ENCODE measurements at places on chromosomes 13 and 19.
A peak's percentile ranks its signal among the peaks of the same experiment; 100 is the strongest.

- no peak for DNase-seq
Measured at GRCh38 chr13:26977541-26977940, 194.1 kb downstream of the USP12 start.

- peak; percentile 96 for DNase-seq
Measured at GRCh38 chr19:46713781-46714443, 3.0 kb downstream of the PRKD2 start.

- DNase-seq = no peak
Measured at GRCh38 chr13:113545455-113545930, 39.1 kb upstream of the TFDP1 start.

DNA sequence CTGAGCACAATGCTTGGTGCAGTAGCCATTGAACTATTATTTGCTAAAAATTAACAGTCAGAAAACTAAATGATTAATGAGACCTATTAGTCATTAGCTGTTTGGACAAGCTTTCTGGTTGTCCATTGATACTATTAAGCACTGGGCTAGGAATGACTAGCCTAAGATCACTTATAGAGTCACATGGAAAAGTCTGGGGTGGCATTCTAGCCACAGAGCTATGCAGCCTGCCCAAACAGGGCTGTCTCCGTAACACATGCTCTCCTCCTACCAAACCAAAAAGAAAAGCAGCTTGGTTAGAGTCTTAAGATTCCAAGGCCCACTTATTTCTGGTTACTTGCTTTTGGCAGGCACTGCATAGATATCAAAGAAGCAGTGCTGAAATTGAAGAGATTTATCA is 193.5 kb upstream of the NBEA start:
- DNase-seq = no peak

GRCh38 chr19:16590876-16591802 is 18.9 kb upstream of the SLC35E1 start:
- DNase-seq = no peak

DNA sequence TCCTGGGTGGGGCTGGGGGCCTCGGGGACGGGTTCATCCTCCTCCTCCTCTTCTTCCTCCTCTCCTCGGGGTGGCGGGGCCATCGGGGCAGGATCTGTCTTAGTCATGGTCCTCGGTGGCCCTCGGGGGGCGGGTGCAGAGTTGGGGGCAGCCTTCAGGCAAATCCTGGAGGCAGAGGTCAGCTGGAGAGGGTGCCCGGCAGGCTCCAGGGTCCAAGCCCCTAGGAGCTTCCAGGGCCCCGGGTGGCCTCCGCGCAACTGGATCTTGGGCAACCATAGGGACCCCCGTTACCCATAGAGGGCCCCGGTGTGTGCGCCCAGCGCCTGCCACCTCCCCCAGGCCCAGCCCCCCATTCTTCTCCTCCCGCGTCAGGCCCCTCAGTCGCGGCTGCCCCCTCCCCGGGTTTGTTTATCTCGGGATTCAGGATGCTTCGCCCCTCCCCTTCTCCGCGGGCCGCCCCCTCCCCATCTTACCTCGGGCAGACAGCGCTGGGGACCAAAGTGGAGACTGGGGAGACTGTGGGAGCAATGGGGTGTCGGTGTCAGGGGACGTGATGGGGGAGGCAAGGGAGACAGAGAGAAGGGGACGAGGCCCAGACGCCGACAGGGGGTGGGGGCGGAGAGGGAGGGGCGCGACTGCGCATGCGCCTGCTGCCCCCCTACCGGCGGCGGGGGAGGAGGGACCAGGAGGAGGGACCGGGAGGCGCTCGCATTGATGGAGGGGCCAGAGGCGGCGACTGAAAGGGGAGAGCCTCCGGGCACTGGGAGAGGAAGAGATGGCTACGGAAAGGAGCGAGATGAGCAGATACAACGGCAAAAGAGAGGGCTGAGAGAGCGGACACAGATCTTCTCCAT is at the start of gene CLIP3:
Gene CLIP3, minus strand, starts transcription at position 623 of the 854 bp plus-strand sequence. Its CDS starts 516 bp downstream, at position 107.
- no peak for DNase-seq

DNA sequence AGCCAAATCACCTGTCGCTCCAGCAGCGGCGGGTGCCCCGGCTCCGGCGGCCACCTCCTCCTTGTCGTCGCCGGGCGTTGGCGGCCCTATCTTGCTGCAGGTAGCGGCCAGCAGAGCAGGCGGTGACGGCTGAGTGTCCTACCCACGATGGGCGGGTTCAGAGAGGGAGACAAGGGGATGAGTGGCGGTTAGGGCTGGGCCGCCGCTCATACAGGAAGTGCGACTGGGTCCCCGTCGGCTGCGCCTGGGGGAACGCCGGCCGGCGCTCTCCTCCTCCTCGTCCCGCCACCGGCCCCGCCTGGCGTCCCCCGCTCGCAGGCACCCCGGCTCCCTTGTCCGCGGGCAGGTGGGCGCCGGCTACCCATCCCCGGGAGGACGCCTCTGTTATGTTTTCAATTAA is 1692.0 kb downstream of the SLITRK5 start:
- no peak for DNase-seq

DNA sequence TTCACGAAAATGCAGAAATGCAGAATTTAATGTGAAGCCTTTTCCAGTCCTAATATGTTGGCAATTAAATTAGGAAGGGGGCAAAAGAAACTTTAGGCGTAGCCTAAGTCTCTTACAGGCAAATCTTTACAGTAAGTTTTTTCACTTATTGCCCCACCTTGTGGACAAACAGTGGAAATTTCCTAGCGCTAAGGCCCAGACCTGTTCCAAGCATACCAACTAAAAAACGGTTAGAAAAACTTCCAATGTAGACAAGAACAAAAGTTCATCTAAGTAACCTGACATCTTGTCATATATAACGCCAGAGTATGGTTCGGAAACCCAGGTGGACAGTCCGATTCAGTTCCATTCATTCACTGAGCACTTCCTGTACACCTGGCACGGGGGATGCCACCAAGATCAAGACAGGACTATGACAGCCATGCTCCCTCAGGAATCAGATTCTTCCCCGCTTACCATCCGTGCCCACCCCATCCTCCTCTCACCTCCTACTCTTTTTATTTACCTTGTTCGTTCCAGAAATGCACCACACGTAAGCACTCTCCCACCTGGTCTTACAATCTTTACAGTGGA is 4.9 kb downstream of the ZAR1L start:
- DNase-seq = peak; percentile 54

DNA sequence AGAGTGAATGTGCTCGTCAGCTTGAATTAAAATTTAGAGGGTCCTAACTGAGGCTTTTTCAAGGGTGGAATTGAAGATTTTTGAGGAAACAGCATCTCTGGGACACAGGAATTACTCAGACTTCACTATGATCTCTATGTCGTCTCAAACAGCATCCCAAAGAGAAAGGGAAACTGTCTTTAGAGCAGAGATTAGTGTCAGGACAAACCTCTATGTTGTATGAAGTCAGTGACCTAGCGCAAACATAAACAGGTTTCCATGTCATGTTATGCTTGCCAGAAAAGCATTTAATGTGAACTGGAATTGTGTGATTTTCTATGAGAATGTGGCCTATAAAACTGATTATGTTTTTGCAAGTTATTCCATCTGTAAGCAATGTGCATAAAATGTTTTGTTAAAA is 573.7 kb downstream of the GPC6 start:
- DNase-seq = no peak

- DNase-seq = no peak
Measured at GRCh38 chr13:84737661-84738060, 855.4 kb upstream of the SLITRK1 start.

GRCh38 chr19:16258440-16258903 is 60.8 kb downstream of the AP1M1 start:
- DNase-seq = peak; percentile 46

- no peak for DNase-seq
Measured at GRCh38 chr13:45587897-45588296, 27.6 kb downstream of the ERICH6B start.

- DNase-seq = no peak
Measured at GRCh38 chr13:103698000-103698399, 631.8 kb upstream of the SLC10A2 start.

DNA sequence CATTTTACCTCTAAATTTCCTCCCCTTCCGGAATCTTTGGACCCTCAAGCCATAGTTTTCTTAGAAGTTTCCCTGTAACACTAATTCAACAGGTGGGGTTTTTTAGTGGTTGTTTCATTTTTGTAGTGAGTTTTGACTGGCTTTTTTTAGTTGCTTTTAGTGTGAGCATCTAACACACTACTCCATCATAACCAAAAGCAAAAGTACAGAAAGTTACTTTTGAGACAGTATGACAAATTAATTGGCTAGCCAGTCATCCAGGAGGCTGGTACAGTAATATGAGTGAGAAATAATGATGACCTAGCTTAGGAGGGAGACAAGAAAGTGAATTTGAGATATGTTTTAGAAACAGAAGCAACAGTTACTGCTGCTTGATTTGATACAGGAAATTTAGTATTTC is 71.5 kb downstream of the DNAJC15 start:
- DNase-seq = no peak

GRCh38 chr19:32067685-32068084 is 277.7 kb upstream of the ZNF507 start:
- no peak for DNase-seq

- no peak for DNase-seq
Measured at GRCh38 chr13:53494406-53494805, 465.8 kb downstream of the OLFM4 start.

GRCh38 chr13:39910041-39910440 is 254.6 kb downstream of the COG6 start:
- no peak for DNase-seq

DNA sequence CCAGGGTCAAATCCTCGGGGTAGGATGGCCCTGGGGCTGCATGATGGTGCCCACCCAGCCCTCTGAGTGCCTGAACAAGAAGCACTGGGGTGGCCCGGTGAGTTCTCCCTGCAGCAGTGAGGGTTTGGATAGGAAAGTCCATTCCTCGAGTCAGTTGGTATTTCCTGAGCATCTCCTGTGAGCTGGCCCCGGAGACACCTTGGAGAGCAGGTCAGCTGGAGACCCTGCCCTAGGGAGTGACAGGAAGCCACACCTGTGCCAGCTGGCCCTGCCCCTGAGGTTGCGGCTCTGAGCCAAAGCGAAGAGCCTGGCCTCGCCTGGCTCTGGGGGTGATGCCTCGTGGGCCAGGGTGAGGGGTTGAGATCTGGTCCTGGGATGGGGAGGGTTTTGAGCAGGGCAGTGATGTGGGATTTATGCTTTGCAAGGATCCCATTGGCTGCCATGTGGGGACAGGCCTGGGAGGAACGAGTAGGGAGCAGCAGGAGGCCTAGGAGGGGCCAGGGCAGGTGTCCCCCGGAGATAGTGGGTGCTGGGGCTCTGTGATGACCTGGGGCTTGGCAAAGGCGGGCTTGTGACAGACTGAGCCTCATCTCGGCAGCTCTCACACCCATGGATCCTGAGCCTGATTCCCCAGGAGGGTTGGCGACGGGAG is 16.0 kb downstream of the CRTC1 start:
- DNase-seq = no peak

DNA sequence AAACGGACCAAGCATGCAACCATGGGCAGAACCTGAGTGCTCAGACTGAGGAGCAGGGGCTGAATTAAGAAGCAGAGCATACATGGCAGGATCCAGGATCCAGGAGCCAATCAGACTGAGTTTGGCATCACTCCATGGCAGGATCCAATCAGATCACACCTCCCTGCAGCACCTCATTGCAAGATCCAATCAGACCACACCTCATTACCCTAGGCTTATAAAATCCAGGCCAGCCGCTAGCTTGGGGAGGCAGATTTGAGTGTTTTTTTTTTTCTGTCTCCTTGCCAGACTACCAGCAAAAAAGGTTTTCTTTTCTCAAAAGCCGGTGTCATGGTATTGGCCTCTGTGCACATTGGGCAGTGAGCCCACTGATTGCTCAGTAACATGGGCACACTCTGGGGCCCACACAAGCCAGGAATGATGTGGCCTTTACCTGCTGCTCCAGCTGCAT is 127.9 kb upstream of the GJB6 start:
- DNase-seq = no peak

DNA sequence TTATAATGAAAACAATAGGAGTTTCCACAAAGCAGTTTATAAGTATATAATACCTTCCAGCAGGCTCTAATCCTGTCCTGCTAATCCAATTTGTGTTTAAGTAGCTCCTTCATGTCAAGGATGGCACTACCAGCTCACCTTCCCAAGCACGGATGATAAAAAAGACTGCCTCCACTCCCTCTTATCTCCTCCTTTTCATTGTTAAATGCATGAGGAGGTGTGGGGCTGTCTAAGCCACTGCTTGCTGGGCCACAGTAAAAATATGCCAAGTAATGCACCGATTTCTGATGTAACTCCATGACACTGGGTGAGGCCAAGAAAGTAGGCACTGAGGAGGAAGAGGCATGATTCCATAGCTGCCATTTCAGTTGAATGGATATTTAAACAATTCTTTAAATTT is 193.1 kb downstream of the ZIC5 start:
- no peak for DNase-seq

- no peak for DNase-seq
Measured at GRCh38 chr13:99867535-99868257, 103.9 kb downstream of the ZIC5 start.

GRCh38 chr13:66339214-66339613 is 890.9 kb downstream of the PCDH9 start:
- DNase-seq = no peak

DNA sequence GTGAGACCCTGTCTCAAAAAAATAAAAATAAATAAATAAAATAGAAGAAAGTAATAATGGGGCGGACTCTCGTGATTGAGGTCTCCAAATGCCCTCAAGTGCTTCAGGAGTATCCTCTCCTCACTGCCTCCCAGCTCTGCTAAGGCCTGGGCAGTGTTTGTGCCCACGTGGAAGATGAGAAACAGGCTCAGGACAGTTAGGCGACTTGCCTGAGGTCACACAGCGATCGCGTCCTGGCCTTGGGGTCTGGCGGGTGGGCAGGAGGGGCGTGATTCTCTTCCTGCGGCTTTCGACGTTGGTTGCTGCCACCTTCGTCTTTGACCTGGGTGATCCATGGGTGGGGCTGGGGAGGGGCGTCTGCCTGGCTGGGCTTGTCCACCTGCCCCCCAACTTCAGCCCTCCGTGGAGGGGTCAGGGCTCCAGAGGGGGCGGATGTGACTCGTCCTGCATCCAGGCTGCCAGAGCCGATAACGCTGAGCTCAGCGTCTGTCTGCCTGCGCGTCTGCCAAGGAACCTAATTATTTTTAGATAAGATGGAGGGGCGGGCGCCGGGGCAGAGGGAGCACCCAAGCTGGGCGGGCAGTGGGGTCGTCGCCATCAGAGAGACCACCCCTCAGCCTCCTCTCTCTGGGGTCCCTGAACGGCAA is 56.9 kb downstream of the NFIC start:
- DNase-seq = no peak

Measured in GDM1 (cell line).